ENCODE measurements at places on chromosomes 7 and 10. TPM values are rescaled to one million over a fixed set of nuclear protein-coding genes. Genes with fewer than 3 reads are reported as not detected.

DNA sequence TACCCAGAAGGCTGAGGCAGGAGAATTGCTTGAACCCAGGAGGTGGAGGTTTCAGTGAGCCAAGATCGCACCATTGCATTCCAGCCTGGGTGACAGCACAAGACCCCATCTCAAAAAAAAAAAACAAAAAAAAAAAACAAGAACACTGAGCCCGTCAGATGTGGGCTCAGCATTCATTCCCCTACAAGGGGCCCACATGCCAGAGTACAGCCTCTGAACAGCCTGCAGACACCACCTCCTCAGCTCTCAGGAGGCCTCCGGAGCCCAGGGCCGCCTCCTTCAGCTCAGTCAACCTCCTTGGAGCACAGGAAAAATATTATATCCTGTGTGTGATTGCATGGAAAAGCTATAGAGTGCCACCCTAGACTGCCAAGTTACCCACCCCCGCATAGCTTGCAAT is 112.3 kb downstream of the ABLIM1 start:
- H3K27ac ChIP-seq: no peak overlapping the region
- no peak overlapping the region for H3K4me3 ChIP-seq
- no peak for DNase-seq
- H3K36me3 ChIP-seq: no peaks in the 10 kb centered on the region
- H3K27me3 ChIP-seq: no peaks in the 10 kb centered on the region

PRKG1 gene
- total RNA-seq: not detected

DNA sequence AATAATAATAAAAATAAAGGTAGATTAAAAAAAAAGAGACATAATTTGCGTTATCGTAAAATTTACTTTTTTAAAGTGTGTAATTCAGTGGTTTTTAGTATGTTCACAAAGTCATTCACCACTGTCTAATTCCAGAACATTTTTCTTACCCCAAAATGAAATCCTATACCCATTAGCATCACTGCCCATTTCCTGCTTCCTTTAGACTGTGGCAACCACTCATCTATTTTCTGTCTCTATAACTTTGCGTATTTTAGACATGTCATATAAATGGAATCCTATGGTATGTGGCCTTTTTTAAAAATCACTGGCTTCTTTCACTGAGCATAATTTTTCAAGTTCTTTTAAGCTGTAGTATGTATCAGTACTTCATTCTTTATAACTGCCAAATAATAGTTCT is 53.6 kb downstream of the KAT6B start:
- H3K36me3 ChIP-seq: no peaks in the 10 kb centered on the region
- no peak for DNase-seq
- H3K27me3 ChIP-seq: no peaks in the 10 kb centered on the region
- H3K4me1 ChIP-seq: no peaks in the 10 kb centered on the region

DNA sequence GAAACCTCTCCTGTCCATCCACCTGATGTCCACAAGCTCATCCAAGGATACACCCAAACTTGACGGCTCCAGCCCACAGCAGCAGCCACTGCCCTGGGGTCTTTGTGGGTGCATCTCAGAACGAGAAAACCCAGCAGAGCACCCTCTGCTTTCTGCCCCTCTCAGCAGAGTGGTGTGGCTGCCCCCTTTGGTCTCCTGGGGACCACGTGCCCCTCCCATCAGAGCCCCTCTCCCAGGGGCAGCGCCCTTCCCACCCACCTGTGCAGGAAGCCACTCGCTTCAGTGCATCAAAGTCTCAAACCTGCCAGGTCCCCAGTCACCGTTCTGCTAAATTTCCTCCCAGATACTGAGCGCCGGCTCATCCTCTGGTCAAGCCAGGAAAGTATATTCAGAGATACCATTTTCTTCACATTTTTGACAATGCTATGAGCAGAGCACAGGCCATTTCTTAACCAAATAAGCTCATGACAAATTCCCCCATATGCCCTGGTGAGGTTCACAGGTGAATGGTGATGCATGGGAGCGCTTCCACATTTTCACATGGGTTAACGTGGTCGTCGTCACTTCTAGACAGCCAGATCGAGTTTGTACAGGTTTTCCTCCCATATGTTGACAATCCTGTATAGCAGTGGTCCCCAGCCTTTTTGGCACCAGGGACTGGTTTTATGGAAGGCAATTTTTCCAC is 32.4 kb downstream of the CAMK2B start:
- no peaks in the 10 kb centered on the region for H3K27me3 ChIP-seq
- H3K27ac ChIP-seq: no peak overlapping the region
- no peak for DNase-seq
- no peaks in the 10 kb centered on the region for H3K36me3 ChIP-seq
- no peaks in the 10 kb centered on the region for H3K4me1 ChIP-seq

OR13A1 gene
- not detected for total RNA-seq

AZGP1 gene
- not detected for total RNA-seq

TMEM26 gene
- total RNA-seq: 0.43 TPM

CDCA7L gene
- total RNA-seq: 47.0 TPM

GRCh38 chr10:101080933-101081931 is 19.4 kb downstream of the KAZALD1 start:
- DNase-seq: no peak
- no peaks in the 10 kb centered on the region for H3K27me3 ChIP-seq
- no peak overlapping the region for H3K4me3 ChIP-seq
- no peaks in the 10 kb centered on the region for H3K4me1 ChIP-seq

DNA sequence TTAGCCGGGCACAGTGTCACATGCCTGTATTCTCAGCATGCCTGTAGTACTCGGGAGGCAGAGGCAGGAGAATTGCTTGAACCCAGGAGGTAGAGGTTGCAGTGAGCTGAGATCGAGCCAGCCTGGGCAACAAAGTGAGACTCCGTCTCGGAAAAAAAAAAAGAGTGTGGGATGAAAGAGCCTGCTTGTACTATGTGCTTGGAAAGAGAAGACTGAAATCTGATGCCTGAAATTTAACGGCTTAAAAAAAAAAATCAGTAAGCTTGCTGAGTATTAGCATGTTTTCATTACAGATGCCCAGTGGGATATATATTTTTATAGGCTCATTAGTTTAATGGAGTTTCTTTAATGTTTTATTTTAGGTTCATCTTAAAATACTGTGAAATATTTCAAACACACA is 4.2 kb downstream of the NT5C2 start:
- H3K36me3 ChIP-seq: no peaks in the 10 kb centered on the region
- no peak overlapping the region for H3K4me3 ChIP-seq
- H3K4me1 ChIP-seq: peaks cover 35% of the 10 kb centered on the region
- no peak overlapping the region for H3K27ac ChIP-seq
- no peak for DNase-seq

DNA sequence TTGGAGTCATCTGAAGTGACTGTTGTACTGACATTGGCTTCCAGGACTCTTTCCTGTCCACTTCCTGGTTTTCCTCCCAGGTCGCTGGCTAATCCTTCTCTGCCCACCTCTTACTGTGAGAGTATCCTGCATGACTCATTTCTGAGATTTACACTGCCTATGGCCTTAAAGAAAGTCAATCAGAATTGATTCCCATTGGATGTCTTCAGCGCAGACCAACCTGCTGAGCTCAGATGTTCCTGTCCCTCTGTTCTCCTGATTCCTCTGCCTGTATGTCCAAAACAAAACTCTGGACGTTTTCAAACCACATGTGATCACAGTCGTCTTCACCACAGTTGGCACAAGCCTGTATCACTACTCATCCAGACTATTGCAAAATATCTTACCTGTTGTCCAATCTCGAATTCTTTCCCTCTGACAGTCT is 262.1 kb downstream of the CREB5 start:
- no peaks in the 10 kb centered on the region for H3K27me3 ChIP-seq
- no peaks in the 10 kb centered on the region for H3K36me3 ChIP-seq
- DNase-seq: no peak
- no peaks in the 10 kb centered on the region for H3K4me1 ChIP-seq

- H3K4me3 ChIP-seq: no peak overlapping the region
- no peaks in the 10 kb centered on the region for H3K36me3 ChIP-seq
- no peaks in the 10 kb centered on the region for H3K4me1 ChIP-seq
- no peak for DNase-seq
Observed at GRCh38 chr7:105399043-105399725, 10.5 kb upstream of the SRPK2 start.

DNA sequence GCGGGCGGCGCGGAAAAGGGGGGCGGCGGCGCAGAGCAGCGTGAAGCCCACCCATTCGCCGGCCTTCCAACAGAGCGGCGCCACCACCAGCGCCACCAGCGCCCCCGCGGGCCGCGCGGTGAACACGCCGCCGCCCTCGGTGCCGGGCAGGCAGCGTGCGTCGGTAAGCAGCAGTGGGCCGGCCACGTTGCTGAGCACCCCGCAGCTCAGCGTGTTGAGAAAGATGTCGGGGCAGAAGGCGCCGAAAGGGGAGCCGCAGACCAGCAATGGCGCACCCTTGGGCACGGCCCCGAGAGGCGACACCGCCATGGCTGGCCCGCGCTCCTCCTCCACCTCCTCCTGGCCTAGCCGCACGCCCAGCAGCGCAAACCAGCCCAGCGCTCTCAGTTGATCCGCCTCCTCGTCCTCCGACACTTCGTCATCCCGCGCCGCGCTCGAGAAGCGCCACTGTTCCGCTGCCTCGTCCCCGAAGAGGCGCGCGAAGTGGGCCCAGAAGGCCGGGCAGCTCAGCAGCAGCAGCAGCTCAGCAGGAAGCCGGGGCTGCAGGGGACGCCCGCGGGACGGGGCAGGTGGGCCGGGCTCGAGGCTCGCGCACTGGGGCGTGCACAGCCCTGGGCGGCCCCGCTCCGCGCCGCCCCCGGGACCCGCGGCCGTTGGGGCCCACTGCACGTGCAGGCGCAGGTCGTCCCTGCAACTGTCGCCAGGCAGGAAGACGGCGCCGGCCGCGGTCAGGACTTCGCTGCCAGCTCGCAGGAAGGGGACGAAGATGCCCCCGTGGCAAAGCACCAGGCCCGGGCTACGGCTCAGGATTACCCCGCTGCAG is 623 bp downstream of the TYSND1 start:
- peak overlapping the region; percentile 79 for H3K4me3 ChIP-seq
- H3K27ac ChIP-seq: peak overlapping the region; percentile 80
- H3K4me1 ChIP-seq: peaks cover 22% of the 10 kb centered on the region

DNA sequence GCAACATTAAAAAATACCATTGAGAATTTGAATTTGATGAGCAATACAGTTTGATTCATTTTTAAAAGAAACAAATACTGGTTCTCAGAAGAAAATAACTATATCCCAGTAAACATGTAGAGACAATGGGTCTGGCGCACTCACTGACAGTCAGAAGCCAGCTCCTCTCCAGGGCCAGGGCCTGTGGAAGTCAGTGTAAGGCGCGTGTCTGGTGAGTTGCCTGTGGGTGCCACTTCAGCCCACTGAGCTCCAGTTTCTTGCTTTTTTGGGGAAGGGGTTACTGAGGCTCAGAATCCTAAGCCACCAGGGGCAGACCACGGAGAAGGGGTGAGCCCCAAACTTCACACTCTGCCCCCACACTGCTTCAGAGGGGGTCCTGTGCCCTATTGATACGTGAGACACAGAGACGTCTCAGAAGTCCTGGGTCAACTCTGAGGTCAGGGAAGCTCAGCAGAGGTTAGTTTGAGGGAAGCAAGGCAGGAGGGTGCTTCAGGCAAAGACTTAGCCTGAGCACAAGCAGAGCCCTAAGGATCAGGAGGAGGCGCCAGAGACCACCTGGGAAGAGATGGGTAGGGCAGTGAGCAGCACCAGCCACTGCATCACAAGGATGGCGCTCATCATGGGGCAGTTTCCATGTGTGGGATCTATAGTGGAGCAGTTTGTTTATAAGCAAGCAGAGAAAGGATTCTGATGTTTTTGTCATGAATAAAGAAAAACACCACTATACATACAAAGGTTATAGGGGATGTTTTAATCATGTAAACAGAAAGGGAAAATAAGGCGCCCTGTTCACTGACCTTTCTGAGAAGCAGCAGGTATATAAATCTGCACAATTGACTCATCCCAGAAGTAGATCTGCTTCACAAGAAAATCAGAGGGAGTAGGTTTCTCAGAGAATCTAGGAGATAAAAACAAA is 95.7 kb downstream of the PKD1L1 start:
- DNase-seq: no peak
- H3K27ac ChIP-seq: no peak overlapping the region
- H3K4me1 ChIP-seq: no peaks in the 10 kb centered on the region

DNA sequence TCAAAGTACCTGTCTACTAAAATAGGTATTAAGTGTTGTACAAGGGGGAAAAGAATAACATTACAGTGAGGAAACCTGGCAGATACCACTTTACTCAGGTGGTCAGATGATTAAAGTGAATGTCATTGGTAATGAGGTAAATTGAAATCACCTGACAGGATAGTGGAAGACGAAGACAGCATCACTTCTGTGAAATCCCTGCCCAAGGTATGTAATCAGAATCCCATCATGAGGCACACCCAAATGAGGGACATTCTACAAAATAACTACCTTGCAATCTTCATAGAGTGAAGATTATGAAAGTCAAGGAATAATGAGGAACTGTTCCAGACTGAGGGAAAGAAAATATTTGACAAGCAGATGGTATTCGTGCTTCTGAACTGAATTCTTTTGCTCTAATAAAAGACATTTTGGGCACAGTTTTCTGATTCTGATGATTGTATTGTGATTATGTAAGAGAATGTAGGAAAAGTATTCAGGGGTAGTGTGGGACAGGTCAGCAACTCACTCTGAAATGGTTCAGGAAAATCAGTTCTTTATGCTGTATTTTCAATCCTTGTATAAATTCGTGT is 33.3 kb upstream of the ARMS2 start:
- H3K36me3 ChIP-seq: peaks cover 5% of the 10 kb centered on the region
- no peaks in the 10 kb centered on the region for H3K27me3 ChIP-seq
- H3K27ac ChIP-seq: peak overlapping the region; percentile 54
- no peak overlapping the region for H3K4me3 ChIP-seq
- DNase-seq: no peak
